HL-60 (cell line): ENCODE measurements at places on chromosomes 1 and 21.

GRCh38 chr1:52916241-52916975 lies 5.1 kb downstream of the ECHDC2 start:
- DNase-seq = no peak

GRCh38 chr1:198304431-198304830 lies 147.6 kb downstream of the NEK7 start:
- DNase-seq = no peak

GRCh38 chr1:86421601-86422280 lies 2.2 kb upstream of the CLCA2 start:
- DNase-seq = no peak

GRCh38 chr1:210654176-210654981 lies 325.7 kb downstream of the HHAT start:
- no peak for DNase-seq

GRCh38 chr1:210076620-210077019 lies 138.6 kb downstream of the SYT14 start:
- DNase-seq = no peak

DNA sequence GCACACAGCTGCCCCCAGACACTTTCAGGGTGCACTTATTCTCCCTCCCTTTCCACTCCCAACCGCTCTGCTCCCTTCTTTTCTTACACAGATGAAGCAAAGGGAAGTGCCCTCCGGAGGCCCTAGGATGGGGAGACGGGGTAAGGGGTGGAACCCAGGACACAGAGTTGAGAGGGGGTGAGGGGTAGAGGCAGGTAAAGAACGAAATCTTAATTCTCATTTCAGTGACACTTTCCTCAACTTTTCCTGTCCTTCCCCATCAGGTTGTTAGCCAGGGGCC lies 12.8 kb downstream of the PLEKHO1 start:
- no peak for DNase-seq

DNA sequence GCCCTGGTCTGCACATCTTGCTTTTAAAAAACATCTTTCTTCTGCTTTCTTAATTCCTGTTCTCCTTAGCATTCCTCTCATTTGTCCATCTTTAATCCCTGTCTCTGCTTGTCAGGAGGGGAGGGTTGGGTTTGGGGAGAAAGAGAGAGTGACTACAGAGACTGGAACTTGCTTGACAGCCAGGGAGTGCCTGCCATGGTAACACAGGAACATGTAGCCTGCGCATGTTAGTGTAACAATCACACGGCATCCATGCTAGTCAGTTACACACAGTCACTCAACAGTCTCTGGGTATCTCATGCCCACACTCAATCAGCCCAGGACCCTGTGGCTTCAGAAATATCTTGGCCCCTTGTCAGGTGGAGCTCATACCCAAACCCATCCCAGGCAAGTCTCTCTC lies 818 bp upstream of the TFAP2E start:
- DNase-seq = no peak

DNA sequence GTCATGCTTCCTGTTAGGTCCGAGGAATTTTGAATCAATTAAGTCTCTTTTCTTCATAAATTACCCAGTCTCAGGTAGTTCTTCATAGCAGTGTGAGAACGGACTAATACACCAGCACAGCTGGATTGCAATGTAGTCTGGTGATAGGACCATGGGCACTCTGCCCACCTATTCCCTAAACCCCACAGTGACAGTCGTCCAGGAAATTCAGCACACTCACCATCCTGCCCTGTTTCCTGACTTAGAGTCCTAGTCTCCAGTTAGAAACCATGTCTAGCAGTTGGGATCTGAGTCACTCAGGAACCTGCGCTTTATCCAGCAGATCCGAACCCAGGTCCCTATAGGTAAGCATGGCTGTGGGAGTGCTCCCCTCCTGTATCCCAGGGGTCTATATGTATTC lies 149.3 kb upstream of the TNR start:
- DNase-seq = no peak

DNA sequence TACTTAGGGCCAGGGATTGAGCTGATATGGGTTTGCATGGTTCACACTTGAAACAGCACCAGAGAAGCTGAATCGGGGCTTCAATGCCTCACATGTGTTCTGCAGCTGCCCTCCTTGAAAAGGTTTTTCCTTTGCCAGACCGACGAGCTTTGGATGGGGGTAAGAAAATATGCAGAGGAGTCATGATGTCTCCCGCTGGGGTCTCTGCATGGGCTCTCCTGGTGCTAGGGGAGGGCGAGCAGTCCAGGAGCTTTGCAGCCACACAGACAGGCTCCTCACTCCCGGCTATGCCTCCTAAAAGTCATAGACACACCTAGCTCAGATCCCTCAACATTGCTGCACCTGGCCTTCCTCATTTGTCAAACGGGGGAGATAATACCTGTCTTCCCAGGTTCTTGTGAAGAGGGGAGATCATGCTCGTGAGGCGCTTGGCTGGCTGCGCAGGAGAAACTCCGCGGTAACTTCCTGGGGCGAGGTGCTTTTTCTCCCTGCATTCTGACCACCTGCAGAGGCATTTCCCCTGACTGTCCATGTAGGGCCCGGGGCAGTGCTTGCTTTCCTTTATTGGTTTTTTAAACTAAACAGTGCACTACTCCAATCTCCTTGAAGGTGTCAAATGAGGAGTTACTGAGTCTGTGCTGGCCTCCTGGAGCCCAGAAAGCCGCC lies 112.4 kb downstream of the PLXNA2 start:
- no peak for DNase-seq

- no peak for DNase-seq
Observed at GRCh38 chr1:10724948-10725847, 71.2 kb downstream of the CASZ1 start.

DNA sequence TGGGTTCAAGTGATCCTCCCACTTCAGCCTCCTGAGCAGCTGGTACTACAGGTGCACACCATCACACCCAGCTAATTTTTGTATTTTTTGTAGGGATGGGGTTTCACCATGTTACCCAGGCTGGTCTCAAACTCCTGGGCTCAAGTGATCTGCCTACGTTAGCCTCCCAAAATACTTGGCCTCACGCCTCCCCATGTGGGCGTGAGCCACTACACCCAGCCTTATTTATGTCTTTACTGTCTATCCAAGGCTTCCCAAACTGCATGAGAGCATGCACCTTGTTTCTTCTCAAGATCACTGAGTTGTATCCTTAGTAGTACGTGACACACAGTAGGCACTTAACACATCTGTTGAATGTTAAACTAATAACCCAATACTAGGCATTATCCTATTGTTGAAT lies 14.2 kb downstream of the WASF2 start:
- DNase-seq = no peak

GRCh38 chr21:42411197-42411869 lies 7.6 kb downstream of the UBASH3A start:
- DNase-seq = no peak

GRCh38 chr1:89347296-89347695 lies 16.6 kb upstream of the GBP6 start:
- DNase-seq = no peak

DNA sequence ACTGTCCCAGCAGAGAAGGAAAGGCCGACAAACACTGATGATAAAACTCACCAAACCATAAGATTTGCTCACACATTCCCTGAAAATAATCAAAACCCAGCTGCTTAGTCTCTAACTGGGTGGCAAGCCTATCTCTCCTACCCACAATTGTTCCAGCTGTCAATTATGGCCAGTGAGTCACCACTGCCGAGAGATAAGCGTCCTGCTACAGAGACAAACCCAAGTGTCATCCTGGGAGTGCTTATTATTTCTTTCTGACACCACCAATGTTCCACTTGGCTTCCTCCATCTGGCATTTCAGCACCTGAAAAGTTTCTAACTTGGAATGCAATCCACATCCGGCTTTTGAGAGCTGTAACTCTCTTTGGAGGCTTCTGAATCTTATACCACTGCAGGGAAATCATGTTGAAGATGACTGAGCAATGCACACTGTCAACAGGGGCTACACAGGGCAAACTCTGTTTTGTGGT lies 51.5 kb upstream of the VAV3 start:
- no peak for DNase-seq

- no peak for DNase-seq
Observed at GRCh38 chr1:24186031-24186710, 918 bp downstream of the IFNLR1 start.

DNA sequence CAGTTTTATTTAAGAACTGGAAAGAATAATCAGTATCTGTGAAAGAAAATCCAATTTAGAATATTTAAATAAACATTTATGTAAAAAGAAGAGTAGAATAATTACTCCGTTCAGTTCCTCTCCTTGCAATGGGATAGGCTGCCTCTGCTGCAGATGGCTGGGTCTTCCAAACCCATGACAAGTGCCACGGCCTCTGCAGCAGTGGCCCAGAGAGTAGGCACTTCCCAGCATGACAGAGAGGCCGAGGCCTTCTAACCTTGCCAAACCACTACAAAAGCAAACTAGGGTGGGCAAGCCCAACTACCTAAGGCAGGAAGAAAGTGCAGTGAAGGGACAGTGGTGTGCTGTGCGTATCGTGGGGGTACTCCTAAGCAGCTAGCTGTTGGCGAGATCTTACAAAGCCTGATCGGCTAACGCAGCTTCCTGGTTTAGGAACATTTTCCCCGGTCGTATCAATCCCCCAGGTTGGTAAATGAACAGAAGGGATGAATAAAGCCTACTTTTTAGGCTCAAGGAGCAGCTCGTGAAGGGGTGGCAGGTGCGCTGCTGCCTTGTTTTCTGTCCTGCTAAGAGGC lies 14.5 kb downstream of the ICMT start:
- no peak for DNase-seq

DNA sequence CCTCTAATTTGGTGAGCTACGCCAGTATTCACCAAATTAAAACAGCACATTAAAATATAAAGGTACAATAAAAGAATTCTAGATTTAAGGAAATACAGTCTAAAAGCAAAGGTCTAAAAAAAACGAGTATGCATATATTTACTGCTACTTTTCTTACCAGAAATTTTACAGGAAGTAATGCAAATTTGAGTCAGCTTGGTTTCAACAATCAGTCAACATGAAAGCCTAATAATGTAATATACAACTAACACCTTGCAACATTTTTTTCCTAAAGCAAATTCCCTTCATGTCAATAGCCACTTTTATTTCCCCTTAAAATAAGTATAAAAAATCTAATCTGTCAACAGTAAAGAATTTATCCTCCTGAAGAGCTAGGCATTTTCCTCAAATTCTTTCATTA lies 11.9 kb downstream of the PTP4A2 start:
- DNase-seq = no peak

GRCh38 chr1:24285231-24285630 lies 33.9 kb upstream of the GRHL3 start:
- DNase-seq = no peak

GRCh38 chr1:57061369-57061768 lies 95.6 kb upstream of the C8B start:
- DNase-seq = no peak

GRCh38 chr1:161421456-161421855 lies 53.8 kb upstream of the CFAP126 start:
- no peak for DNase-seq

- no peak for DNase-seq
Observed at GRCh38 chr21:44492567-44493385, 37.5 kb downstream of the LRRC3 start.
